Left ventricle myocardium inferior (tissue), 1 donor: ENCODE measurements at places on chromosomes 13 and 19.

- no peak for DNase-seq
Measured at GRCh38 chr13:83325125-83325853, 557.0 kb downstream of the SLITRK1 start.

- DNase-seq: no peak
Measured at GRCh38 chr13:30790592-30790991, 55.2 kb downstream of the ALOX5AP start.

- DNase-seq: no peak
Measured at GRCh38 chr13:75804054-75804453, 167.9 kb downstream of the LMO7 start.

- no peak for DNase-seq
Measured at GRCh38 chr13:95176611-95177259, 124.5 kb downstream of the ABCC4 start.

- peak; percentile 65 for DNase-seq
Measured at GRCh38 chr19:19540064-19540714, 2.1 kb downstream of the CILP2 start.

GRCh38 chr19:23263396-23263795, 13.2 kb upstream of the ZNF724 start:
- no peak for DNase-seq

DNA sequence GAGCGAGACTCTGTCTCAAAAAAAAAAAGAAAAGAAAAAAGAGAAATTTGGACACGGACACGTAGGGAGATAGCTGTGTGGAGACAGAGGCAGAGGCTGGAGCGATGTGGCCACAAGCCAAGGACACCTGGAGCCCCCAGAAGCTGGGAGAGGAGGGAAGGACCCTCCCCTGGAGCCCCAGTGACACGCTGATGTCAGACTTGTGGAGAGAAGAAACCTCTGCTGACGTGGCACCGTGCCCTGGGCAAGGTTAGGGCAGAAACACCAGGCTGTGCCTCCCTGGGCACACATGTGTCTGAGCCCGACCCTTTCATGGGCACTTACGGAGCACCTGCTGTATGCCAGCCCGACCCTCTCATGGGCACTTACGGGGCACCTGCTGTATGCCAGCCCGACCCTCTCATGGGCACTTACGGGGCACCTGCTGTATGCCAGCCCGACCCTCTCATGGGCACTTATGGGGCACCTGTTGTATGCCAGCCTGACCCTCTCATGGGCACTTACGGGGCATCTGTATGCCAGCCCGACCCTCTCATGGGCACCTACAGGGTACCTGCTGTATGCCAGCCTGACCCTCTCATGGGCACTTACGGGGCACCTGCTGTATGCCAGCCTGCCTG, 17.8 kb downstream of the ARID3A start:
- DNase-seq: no peak

GRCh38 chr19:8826371-8826770, 5.7 kb downstream of the ZNF558 start:
- no peak for DNase-seq

DNA sequence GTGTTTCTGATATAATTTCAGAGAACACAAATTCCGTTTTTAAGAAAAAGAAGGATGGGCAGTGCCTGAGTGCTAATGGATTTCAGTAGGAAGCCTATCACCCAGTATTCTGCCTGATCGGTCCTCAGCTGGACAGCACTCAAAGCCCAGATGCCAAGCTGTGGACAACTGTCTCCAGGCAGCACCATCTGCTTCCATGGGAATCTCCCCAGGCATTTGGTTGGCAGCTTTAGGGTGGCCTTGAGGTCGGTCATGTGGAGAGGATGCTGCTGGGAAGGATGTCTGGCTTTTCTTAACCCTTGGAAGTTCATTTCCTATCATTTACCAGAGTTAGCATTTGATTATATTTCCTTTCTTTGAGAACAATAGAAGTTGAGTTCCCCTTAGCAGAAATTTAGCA, 311.7 kb downstream of the TBC1D4 start:
- DNase-seq: no peak

DNA sequence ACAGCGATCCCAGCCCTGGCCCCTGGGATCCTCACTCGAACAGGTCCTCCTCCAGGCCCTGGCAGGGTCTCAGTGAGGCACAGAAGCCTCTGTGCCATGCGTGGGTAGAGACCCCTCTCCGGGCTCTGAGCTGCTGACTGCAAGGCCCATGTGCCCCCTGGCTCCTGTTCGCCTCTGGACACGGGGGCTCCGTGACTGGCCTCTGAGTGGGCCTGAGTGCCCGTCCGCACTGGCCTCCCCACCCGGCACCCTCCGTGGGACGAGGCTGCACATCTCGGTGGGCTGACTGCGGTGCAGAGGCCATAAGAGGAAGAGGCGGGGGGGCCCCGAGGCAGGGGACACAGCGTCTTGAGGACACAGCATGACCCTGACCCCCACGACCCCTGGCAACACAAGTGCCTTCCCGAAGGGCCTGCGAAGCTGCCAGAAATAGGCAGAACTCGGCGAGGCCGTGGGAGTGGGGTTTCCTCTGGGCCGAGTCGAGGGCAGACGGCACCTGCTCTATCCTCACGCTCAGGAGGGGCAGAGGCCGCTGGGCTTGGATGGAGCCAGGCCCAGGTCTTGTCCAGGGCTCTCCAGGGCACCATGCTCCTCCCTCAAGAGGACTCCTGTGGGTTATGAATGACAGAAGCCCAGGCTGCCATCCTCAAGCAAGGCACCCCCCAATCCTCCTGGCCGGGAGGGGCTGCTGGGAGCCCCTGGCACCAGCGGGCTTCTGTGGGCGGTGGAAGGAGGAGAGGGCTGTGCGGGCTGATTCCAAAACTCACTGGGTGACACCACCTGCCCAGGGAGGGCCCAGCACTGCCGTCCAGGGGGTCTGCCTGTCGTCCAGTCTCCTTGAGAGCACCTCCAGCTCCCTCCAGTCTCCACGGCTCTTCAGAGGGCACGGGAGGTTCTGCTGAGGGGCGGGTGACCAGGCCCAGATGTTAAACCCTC, 52.6 kb downstream of the RASA3 start:
- peak; percentile 13 for DNase-seq

DNA sequence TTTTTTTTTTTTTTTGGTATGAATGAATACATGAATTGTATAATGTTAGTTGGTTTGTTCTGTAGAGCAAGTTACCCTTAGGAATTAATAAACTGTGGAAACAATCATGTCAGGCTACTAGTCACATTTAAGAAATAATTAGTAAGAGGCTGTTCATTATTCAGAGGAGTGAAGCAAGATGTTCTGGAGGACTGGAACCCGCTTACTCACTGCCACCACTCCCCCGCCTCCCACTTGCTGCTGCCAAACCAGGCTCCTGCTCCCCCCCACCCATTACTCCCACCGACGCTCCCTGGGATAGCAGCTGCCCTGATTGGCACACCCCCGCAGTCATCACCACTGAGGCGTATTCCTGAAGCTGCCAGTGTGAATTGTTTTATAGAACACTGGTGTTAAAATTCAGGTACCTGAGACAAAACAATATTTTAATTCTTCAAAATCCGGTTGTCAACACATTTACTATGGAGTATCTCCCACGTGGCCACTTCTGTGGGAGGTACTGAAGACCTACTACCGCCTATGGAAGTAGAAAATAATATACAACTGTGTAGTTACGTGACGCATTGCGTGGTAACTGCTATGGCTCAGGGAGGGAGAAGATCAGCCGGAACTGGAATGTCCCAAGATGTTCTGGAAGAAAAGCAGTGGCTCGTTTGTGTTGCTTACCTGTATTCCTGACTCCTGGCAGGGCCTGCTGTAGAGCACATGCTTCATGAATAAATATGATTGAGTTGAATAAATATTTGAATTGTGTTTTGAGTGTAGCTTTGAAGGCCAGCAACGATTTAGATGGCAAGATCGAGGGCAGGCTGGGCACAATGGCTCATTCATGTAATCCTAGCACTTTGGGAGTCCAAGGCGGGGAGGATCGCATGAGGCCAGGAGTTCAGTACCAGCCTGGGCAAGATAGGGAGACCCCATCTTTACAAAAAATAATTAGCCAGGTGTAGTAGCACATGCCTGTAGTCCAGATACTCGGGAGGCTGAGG, 1.7 kb downstream of the DPY19L3 start:
- DNase-seq: no peak

DNA sequence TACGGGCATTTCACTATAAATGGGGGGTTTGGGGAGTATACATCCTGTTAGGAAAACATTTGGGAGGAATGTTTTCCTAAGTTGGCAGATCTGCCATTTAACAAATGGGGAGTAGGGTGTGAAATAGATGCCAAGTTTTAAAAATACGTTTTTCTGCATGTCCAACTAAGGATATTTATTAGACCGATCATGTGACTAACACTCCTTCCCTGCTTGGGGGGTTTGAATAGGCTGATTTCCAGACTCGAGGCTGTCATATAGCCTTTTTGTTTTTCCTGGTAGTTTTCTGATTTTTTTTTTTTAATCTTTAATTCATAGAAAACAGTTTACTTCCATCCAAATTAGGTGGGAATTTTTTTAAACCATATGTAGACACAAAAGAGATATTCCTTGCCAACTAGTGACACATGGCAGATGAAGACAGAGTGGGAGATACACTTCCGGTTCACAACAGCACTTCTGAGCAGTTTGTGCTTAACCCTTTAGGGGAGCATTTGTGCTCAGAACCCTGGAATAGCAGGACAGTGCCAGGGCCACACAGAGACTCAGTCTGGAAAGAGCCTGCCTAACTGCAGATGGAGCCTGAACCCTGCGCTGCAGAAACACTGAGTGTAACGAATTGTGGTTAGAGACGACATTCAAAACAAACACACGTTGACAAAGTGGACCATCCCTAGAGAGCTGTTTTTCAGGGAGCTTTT, 5.6 kb upstream of the GATAD2A start:
- DNase-seq: no peak

- no peak for DNase-seq
Measured at GRCh38 chr13:110706570-110707372, 855 bp upstream of the CARS2 start.

- no peak for DNase-seq
Measured at GRCh38 chr13:110506396-110506795, 55.1 kb downstream of the RAB20 start.

DNA sequence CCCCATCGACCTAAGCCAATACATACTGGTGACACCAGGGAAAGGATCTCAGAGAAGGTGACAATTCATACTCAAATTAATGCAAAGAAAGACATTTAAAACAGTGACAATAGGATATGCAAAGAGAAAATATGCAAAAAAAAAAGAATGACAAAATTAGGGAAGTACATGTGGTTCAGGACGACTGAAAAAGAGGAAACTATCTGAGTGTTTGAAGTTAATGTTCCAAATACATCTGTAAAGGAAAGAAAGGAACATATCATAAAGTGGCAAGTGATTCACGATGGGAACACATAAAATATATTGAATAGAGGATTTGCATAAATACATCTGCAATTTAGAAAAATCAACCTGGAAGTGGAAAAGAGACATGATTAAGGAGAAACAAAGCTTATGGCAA, 441.4 kb downstream of the SLITRK5 start:
- DNase-seq: no peak

DNA sequence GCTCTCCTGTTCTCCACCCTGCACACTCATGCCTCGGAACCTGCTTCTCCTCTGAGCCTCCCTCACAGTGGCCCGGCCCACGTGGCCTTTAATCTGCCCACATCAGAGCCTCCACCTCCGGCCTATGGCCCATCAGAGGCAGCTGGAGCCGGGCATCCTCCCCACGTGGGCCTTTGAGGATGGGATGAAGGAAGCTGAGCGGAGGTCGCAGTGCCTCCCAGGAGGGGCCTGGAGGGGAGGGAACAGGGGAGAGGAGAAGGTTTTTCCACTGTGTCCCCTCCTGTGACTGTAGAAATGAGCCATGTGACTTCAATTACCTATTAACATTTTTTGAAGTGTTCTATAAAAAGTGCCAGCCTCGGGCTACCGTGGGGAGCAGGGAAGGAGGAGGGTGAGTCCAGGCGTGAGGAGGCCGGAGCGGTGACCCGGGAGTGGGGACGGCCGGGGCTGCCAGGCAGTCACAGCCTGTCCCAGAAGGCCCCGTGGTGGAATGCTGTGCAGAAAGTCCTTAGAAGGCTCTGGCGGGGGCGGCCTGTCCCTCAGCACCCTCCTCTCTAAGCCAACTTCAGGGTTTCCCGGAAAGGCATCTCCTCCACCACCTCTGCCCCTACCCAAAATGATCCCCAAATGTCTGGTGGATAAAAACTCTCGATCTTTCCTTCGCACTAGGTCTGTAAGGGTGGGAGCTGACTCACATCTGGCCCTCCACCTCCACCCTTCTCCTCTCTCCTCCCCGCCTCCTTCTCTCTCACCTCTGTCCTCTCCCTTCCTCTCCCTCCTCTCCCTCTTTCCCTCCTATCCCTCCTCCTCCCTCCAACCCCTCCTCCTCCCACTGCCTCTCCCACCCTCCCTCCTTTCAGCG, 24.8 kb upstream of the SLC1A5 start:
- peak; percentile 23 for DNase-seq

- no peak for DNase-seq
Measured at GRCh38 chr19:1587872-1588271, 4.8 kb downstream of the MBD3 start.

GRCh38 chr19:19948800-19949199, 48.1 kb downstream of the ZNF93 start:
- DNase-seq: no peak

GRCh38 chr13:95608640-95609323, 35.7 kb downstream of the DZIP1 start:
- no peak for DNase-seq

GRCh38 chr13:95253033-95253432, 48.2 kb downstream of the ABCC4 start:
- no peak for DNase-seq

GRCh38 chr19:57319869-57320179, 448 bp upstream of the ZNF543 start:
- DNase-seq: no peak

DNA sequence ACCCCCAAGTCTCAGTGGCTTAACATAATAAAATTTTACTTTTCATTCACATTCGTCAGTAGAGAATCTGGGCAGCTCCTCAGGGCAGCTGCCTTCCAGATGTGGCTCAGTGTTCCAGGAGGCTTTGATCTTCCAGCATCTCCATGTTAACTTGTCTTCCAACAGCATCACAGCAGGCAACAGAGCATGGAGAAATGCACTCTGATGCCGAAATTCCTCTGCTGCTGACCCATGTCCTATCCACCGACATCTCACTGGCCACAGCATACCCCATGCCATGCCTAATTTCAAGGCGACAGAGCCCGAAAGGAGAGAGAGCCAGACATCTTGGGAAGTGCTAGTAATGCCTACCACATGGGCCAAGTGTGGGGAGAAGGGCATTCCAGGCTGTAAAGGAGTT, 64.9 kb upstream of the MEDAG start:
- no peak for DNase-seq

GRCh38 chr13:37198629-37199028, 93.2 kb upstream of the CSNK1A1L start:
- DNase-seq: no peak

GRCh38 chr13:40605573-40605972, 60.9 kb downstream of the FOXO1 start:
- DNase-seq: no peak
